ENCODE measurements at places on chromosomes 7 and 10. TPM values are rescaled to one million over a fixed set of nuclear protein-coding genes. Genes with fewer than 3 reads are reported as not detected.

The ZNF438 gene
- total RNA-seq: 11.3 TPM

The BMPR1A gene
- total RNA-seq: 76.2 TPM

The SSC4D gene
- 1.5 TPM for total RNA-seq

The NCF1 gene
- total RNA-seq: 1.6 TPM

The NPFFR1 gene
- 9.1 TPM for total RNA-seq

The AZGP1 gene
- 15.0 TPM for total RNA-seq

Measured in camera-type eye (tissue), 1 donor.